ENCODE measurements at places on chromosomes 7 and 10.

- DNase-seq: no peak
Observed at GRCh38 chr10:44519361-44519760, 134.5 kb upstream of the CXCL12 start.

- DNase-seq: no peak
Observed at GRCh38 chr7:141462958-141463357, 88.3 kb upstream of the AGK start.

DNA sequence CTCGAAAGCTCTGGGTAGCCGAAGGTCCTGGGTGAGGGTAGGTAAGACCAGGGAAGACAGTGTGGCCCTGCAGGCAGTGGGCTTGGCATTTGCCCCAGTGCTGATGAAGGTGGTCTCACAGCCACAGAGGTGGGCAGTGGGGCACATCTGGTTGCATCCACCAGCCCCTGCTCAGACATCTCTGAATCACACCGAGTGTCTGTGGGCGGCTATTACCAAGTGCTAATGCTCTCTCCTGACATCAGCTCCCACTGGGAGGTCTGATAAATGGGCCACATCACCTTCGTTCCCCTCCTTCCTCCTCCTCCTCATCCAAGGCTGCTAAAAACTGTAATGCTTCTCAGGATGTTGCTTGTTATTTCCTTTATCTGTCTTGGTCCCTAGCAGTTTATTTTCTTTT lies 330.9 kb upstream of the COBL start:
- DNase-seq: no peak

DNA sequence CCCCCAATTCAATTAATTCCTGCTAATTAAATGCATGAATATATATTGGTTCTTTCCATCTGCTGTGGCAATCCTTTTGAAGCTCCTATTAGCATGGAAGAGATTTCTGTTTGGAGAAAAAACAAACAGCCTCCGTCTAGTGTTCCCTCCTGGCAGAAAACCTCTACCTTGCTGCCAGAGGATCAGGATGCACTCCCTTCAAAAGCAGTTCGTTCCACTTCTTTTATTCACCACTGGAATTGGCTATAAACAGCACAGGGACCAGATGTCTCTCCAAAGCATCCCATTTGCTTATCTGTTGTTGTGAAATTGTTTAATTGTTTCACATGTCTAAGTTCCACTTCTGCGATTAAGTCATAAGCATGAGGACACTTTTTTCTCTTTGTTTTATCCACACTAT lies 77.8 kb upstream of the PTN start:
- no peak for DNase-seq

DNA sequence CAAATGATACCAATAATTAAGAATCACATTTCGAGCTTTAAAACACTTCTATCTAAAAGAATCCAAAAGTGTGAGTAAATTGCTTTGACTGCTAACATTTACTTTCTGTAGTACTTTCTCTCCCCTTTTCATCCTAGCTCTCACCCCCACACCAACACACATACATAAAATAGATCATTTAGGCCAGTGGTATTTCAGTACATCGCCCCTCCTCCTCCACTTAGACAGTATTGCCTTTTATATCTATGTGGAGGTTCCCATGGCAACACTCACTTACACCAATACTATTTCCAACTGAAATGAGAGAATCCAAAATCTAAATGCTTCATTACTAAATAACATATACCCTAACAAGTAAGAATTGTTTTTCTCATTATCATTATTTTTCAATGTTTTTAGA lies 58.9 kb downstream of the HIBADH start:
- DNase-seq: no peak

- no peak for DNase-seq
Observed at GRCh38 chr7:90178679-90179278, 24.5 kb downstream of the STEAP1 start.

- DNase-seq: no peak
Observed at GRCh38 chr7:111914291-111914690, 291.9 kb downstream of the DOCK4 start.

DNA sequence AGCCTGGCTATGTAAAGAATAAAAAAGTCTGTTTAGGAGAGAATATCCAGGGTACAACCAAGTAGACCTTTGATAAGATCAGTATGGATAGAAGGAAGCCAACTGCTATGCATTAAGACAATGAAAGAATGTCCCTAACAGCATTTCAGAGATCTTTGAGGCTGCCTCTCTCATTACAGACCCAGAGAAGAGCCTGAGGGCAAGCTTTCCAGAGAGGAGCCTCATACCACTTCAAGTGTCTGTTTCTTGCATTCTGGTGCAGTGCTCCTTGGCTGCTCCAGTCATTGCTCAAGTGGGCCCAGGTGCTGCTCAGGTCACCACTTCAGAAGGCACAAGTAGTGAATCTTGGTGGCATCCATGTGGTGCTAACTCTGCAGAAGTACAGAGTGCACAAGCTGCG lies 514.0 kb downstream of the PLXDC2 start:
- DNase-seq: no peak

DNA sequence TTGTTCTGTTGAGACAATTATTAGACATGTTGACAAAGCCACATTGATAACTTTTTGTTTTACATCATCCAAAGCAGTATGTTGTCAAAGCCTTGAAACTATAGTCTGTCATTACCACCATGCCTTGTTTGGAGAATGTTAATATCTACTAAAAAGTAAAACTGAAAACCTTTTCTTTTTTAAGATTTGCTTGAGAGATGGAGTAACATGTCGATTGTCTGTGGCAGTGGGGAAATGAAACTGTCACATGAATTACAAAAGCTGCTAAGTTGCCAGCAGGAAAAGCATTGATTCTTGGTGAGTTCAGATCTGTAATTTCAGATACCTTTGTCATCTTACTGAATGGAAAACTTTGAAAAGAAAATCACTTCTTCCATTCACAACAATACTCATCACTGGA lies 69.1 kb downstream of the TFPI2 start:
- DNase-seq: no peak

DNA sequence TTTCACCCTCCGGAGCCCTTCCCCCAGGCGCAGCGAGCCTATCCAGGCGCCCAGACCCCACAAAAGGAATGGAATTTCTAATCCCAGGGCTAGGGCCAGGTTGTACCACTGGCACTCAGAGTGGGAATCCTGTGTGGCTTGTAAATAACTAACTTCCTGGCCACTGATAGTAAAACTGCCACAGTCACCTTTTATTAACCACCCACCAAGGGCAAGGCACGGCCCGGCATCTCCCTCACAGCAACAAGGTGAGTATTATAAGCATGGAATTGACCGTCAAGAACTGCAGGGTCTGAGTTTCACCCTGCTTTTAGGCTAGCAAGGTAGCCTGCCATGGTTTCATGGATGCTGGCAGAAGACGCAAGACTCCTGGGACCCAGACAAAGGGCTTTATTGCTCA lies 51.1 kb downstream of the SPOCK2 start:
- no peak for DNase-seq

- DNase-seq: no peak
Observed at GRCh38 chr10:116985611-116986010, 19.4 kb downstream of the SHTN1 start.

GRCh38 chr10:33483816-33484190 lies 149.3 kb upstream of the NRP1 start:
- no peak for DNase-seq

- no peak for DNase-seq
Observed at GRCh38 chr10:27157150-27157549, 2.0 kb downstream of the MASTL start.

DNA sequence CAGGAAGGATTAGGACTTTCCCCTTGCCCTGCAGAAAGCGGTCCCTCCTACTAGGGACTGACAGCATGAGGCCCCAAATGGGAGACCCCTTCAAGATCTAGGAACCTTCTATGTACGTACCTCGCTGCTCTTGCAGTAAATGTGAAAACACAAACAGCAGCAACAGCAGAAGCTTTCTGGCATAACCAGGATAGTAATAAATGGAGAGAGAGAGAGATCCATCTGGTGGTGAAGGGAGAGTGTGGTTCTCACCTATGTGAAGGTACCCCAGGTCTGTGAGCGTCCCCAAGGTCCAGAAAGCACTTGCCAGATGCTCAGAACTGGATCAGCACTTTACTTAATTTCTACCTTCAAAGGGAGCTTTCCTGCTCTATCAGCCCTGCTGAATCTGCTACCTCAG lies 592.7 kb downstream of the PARD3 start:
- DNase-seq: no peak
